ENCODE measurements at places on chromosomes 6 and 20.

- no peak for DNase-seq
Observed at GRCh38 chr6:33049323-33050013, 24.0 kb downstream of the HLA-DPA1 start.

DNA sequence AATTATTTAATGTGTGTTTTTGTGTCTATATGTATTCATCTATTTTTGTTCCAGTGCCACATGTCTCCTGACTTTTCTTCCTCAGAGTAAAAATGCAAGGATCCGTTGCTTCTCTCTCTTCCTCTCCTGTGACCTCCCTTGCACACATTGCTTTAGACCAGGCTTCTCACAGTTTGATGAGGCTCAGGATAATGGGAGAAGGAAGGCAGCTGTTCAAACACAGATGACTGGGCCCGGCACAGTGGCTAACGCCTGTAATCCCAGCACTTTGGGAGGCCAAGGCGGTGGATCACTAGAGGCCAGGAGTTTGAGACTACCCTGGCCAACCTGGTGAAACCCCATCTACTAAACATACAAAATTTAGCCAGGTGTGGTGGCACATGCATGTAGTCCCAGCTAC lies 241.9 kb downstream of the SAMD5 start:
- DNase-seq, result no peak

DNA sequence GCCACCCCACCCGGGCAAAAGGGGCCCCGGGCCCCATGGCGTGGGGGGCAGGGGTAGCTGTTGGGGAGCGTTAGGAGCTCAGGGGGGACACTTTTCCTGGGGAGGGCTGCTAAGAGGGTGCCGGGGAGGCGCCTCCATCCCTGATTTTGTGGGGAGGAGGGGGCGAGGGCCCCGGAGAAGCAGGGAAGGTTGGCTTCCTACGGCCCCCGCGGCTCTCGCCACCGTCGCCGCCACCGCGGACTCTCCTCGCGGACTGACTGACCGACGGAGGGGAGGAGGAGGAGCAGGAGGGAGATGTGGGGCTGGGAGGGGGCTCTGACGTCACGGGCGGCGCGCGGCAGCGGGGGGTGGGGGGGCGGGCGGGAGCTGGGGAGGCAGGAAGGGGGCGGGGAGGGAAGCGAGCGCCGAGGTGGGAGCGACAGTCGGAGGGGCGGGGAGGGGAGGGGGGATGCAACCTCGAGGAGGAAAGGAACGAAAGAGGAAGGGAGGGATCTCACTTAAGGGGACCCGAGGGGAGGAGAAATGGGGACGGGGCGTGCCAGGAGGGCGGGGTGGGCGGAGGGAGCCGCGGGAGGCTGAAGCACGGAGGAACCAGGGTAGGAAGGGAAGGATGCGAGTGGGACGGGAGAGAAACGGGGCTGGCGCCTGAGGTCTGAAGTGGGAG lies 5.1 kb downstream of the GABBR1 start:
- DNase-seq, result peak; percentile 71

DNA sequence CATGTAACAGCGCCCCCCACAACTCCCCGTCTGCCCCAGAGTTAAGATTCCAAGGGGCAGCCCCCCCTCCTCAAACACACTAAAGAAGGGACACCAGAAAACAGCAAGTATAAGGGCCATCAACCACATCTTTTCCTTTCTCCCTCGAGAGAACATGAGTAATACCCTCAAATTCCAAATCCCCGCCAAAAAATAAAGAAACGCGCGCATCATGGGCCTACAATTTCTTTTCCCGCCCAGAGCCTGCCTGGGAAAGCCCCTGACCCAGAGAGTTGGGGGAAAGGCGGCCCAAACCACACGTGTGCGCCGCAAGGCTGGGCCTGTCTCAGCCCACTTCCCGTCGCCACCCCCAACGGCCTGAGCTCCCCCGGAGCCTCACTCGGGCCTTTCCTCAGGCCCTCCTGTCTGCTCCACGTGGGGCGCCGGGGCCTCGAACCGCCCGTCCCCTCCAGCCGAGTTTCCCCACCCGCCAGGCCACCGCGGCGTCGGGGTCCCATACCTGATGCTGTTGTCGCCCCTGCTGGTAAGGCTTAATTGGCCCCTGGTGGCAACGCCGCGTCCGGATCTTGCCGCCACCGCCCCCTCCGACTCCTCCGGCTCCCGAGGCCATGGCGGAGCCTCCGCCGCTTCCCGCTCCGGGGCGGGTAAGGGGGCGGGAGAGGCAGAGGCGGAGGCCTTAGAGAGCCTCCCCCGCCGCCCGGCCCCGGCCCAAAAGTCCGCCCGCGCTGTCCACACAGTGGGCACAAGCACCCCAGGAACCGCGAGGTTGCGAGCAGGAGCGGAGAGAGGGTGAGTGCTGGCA lies 746 bp downstream of the NUP153 start:
- DNase-seq, result no peak

- DNase-seq, result no peak
Observed at GRCh38 chr6:152034631-152035030, 227.1 kb downstream of the ESR1 start.

- DNase-seq, result no peak
Observed at GRCh38 chr6:106908386-106908840, 66.1 kb downstream of the CD24 start.

GRCh38 chr20:16020971-16021370 lies 552.3 kb downstream of the KIF16B start:
- no peak for DNase-seq

All from HFF-Myc (cell line).